ENCODE measurements at places on chromosomes 16 and 17.

DNA sequence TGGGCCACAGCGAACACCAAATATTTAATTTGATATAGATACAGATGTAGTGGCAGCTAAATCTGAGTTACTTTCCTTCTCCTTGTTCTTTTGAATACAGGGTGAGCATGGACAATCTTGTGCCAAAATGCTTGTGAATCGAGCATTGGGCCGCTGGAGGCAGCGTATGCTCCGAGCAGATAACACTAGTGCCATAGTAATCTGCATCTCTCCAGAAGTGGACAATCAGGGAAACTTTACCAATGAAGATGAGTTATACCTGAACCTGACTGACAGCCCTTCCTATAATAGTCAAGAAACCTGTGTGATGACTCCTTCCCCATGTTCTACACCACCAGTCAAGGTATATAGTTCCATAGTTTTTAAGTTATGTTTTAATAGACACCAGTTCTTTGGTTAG, 21.2 kb upstream of the BCAS3 start:
- DNase-seq = no peak

- no peak for DNase-seq
Measured at GRCh38 chr16:48613061-48613957, 3.3 kb upstream of the N4BP1 start.

DNA sequence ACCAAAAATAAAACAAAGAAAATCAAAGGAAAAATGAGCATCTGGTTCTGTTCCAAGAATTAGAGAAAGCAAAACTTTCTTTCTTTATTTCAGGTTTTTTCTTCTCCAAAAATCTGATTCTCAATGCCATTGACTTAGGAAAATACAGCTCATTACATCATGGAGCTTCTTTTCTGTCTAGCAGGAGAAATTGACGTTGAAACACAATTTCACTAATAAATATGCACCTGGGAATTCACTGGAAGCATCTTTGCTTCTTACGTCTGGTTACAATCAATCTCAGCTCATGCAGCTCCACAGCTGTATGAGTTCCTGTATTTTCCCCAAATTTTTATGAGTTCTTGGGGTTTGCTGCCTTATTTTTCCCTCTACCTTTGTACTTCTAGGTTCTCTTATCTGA, 1568.6 kb upstream of the GOT2 start:
- no peak for DNase-seq

DNA sequence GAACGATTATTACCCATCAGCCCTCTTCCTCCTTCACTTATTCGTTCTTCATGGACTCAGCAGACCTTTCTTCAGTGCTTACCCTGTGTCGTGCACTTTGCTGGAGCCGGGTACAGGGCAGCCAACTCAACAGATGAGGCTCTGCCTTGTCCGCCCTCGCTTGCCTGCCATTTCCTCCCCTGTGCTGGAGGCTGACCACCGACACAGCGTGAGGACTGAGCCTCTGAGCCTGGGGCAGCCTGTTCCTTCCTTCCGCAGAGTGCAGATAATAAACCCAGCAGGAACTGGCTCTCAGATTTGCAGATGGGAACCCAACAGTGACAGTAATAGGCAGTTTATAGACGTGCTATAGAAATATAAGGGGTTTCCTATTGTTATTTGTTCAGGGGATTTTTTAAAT, 7.0 kb upstream of the SLC39A11 start:
- DNase-seq = no peak

- no peak for DNase-seq
Measured at GRCh38 chr17:42563543-42563942, 1.6 kb downstream of the COASY start.

DNA sequence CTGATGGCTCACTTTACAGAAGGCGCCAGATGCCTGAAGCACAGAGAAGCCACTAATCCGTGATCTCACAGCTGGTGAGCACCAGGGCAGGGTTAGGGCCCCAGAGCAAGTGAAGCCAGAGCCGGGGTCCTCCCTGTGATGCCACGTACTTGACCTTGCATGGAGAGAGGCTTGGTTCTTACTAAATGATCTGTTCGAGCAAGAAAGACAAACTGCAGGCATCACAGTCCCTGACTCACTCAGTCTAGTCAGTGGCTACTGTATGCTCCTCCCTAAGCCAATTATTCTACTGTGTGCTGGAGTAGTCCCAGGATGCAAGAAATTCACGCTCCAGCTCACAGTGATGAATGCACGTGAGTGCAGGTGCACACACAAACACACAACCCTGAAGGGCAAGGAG, 55.4 kb downstream of the SDK2 start:
- DNase-seq = no peak

- no peak for DNase-seq
Measured at GRCh38 chr16:35752012-35752772, 2292.8 kb downstream of the TP53TG3F start.

- no peak for DNase-seq
Measured at GRCh38 chr16:31393056-31393455, at the start of gene ITGAD. Gene ITGAD, plus strand, starts transcription at chr16:31393335. Its CDS starts 26 bp downstream, at chr16:31393361.

- no peak for DNase-seq
Measured at GRCh38 chr17:80388175-80388574, 26.8 kb upstream of the ENDOV start.

- no peak for DNase-seq
Measured at GRCh38 chr17:258906-259305, 77.5 kb upstream of the DOC2B start.

DNA sequence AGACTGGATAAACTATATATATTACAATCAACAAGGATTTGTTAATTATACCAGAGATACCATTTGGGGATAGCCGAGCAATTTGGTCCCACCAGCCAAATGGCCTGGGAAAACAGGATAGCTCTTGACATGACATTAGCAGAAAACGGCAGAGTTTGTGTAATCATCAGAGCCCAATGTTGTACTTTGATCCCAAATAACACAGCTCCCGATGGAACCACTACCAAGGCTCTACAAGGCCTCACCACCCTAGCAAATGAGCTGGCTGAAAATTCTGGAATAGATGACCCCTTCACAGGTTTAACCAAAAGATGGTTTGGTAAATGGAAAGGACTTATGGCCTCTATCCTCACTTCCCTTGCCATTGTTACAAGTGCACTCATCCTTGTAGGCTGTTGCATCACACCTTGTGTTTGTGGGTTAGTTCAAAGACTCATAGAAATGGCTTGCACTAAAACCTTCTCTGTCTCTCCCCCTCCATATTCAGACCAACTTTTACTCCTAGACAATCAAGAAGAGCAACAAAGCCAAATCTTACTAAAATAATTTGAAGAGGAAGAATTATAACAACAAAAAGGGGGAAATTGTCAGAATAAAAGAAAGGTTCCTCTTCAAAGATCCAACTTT, 9.5 kb downstream of the TXNL4B start:
- DNase-seq = no peak

DNA sequence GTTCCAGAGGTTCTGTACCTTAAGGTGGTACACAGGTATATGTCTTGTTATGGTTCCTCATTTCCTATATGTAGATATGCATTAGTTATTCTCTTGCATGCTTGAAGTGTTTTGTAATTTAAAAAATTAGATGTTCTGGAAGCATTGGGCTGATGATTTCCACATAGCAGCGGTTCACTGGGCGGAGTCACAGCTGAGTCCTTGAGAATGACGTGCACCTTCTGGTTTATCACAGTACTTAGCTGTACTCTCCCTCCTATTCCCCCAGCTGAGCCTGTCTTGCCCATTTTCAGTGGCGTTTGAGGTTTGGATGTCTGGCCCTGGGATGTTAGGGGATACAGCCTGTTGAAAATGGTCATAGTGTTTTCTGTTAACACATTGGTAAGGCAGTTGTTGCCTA, 327.1 kb downstream of the SNX29 start:
- DNase-seq = no peak

DNA sequence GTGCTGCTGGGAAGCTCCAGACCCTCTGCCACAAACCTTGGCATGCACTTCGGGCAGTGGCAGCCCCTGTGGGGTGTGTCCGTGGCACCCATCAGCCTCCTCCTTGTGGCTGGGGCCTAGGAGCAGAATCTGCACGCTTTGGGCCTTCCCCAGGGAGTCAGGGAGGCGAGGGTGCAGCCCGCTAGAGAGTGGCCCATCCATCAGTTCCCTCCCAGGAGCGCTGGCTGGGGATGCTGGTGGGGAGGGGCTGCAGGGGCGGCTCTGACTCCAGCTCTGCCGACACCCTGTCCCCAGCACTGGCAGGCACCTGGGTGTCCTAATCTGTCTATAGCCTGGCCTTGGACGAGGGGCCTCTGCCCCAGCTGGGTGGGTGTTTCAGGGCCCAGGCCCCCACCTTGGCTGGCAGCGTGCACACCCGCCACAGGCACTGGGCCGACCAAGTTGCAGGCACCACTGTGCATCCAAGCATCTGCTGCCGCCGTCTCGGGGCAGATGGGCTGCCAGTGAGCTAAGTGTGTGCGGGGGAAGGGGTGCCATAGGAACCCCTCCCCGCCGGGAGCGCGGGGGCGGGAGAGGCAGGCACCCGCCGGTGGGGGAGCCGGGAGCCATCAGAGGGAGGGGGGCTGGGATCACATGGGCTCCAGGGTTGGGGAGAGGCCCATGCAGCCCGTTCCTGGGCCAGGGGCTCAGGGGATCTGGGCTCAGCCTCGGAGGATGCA, 30.2 kb downstream of the ENDOV start:
- no peak for DNase-seq

GRCh38 chr17:72142614-72143013, 21.8 kb downstream of the SOX9 start:
- no peak for DNase-seq

- no peak for DNase-seq
Measured at GRCh38 chr16:12271006-12271405, 294.5 kb downstream of the SNX29 start.

DNA sequence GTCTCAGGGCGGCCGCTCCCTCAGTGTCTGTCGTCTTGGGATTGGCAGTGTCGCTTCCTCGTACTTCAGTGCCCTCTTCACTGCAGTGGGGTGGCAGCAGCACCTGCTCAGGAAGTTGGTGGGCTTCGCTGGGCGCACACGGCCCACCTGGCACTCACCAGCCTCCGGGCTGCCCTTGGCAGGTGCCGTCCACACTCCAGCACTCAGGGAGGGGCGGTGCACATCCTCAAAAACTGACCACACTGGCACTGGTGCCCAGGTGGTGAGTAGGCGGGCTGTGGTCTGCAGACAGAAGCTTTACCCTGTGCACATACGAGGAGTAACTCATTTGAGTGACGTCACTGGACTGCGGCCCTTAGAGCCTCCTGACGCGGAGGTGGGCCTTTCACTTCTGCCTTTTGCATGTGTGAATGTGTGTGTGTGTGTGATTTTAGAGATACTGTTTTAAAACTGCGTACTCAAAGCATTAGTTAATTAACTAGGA, 94.6 kb downstream of the BANP start:
- DNase-seq = no peak

Data from SK-N-MC (cell line).